ENCODE measurements at places on chromosomes 5 and 9.
A peak's percentile ranks its signal among the peaks of the same experiment; 100 is the strongest.

GRCh38 chr5:128081111-128081851 lies 2.3 kb upstream of the SLC12A2 start:
- DNase-seq, result peak; percentile 25

- peak; percentile 81 for DNase-seq
These were observed 100.4 kb downstream of the DAB2IP start for GRCh38 chr9:121751686-121752445.

DNA sequence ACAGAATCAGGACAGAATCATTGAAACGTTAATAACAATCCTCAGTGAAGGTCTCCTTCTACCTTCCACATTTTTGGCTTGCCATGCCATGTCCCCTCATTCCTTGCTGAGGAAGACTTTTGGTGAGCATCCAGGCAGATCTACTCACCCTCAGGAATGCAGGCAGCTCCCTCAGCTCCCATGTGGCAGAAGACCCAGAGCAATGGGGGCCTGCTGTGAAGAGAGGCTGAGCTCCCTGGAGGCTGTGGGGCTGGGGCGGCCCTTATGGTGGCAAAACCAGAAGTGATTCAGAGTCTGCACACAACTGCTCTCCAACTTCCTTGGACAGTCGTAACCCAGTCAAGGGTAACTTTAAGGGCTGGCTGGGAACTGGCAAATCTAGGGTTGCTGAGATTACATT lies 247.2 kb upstream of the EFNA5 start:
- peak; percentile 63 for DNase-seq

- DNase-seq, result no peak
These were observed 5.0 kb upstream of the C1QTNF3 start for GRCh38 chr5:34047774-34048572.

- DNase-seq, result no peak
These were observed 153.5 kb upstream of the RAI14 start for GRCh38 chr5:34502581-34502980.

DNA sequence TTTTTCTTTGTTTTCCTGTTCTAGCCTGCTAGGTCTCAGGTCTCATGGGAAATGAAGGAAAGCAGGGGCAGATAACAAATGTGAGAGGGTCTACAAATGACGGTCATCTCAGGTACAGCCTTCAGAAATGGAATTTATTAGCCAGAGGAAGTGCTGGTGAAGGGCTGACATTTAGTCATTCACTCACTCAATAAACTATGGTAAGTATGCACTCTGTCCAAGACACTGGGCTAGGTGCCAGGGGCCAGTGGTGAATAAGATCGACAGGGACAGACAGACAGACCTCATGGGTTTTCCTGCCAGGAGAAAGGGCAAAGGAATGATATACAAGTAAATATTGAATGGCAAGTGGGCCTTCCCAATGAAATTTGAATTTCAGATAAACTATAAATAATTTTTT lies 6.3 kb downstream of the PDE6A start:
- peak; percentile 89 for DNase-seq

GRCh38 chr5:86442036-86442745 lies 175.6 kb upstream of the COX7C start:
- DNase-seq, result no peak

- peak; percentile 85 for DNase-seq
These were observed 13.2 kb downstream of the ATOX1 start for GRCh38 chr5:151745071-151745705.

- DNase-seq, result peak; percentile 50
These were observed 6.7 kb upstream of the CDH6 start for GRCh38 chr5:31186672-31187267.

- peak; percentile 75 for DNase-seq
These were observed at the start of gene LPAR1 for GRCh38 chr9:111038331-111039230. TSS of gene LPAR1 (minus strand) at chr9:111038470. CDS start at chr9:110972117, 66,353 bp downstream.

DNA sequence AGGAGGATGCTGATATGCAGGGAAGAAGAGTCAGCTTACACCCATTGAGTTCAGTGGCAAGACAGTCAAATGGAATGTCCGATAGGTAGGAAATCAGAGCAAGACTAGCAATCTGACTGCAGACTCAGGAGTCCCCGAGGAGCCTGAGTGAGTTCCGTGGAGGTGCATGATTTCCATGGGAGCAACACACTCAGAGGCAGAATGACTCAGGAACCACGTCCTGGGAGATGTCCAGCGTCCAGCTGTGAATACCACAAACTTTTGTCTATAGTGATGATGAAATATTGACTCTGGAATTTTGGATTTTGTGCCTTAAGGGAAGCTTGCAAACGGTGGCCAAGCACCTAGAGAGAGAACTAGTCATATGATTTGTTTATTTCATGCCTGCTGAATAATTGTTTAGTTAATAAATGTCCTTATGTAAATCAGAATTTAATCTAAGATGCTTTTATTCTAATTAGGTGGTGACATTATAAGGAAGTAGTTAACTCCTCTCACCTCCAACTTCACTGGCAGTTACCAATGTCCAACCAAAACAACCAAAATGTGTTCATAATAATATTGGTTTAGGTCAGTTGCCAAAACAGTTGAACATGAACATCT lies 100.4 kb downstream of the PDE4D start:
- DNase-seq, result peak; percentile 91

- DNase-seq, result peak; percentile 97
These were observed 65.6 kb downstream of the COL5A1 start for GRCh38 chr9:134707031-134707680.

GRCh38 chr5:172090976-172091547 lies 84.6 kb upstream of the FBXW11 start:
- no peak for DNase-seq

GRCh38 chr5:67620424-67621397 lies 424.1 kb upstream of the CD180 start:
- DNase-seq, result no peak

DNA sequence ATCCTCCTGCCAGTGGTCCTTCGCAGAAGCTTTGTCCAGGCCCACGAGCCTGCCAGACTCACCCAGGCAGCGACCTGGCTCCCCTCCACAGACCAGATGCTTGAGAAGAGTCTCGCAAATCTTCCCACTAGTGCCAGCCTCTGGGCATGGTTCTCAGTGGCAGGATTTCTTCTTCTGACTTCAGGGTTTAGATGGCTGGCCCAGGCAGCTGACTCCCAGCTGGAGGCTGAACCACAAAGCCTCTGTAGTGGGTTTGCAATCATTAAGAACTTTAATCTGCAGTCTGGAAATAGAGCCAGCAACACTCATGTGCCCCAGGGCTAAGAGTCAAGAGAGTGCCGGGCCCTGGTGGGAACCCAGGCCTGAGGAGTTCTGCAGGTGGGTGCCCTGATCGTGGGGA lies 90.6 kb upstream of the ICE1 start:
- peak; percentile 45 for DNase-seq

DNA sequence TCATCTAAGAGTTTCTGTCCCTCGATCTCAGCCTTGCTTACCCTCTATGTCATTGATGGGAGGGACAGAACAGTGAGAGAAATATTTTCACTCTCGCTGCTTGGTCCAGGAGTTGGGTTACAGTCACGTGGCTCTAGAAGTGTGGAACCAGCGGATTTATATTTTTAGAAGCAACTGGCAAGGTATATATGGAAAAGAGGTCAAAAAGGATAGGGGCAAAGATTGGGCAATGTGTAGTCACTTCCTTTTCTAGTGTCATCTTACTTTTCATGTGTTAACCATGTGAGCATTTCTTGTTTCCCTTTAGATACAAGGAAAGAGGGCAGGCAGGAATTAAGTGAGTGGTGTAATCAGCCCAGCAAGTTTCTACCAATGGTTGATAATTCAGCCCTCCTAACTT lies 111.5 kb upstream of the ZNF366 start:
- peak; percentile 59 for DNase-seq

DNA sequence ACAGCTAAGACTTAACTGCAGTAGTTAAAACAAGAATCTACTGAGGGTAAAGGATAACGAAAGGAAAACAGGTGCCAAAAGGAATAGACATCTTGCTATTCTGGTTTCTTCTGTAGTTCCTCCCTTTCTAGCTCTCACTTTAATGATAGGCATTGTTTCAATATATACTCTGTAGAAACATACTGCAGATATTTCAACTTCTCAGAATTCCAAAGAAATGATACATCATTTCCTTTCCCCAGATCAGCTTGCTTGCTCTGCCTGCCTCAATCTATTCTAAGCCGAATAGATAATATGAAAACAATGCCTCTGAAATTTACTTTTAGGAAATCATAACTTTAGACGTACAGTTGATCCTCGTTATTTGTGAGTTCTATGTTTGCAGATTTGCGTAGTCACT lies 46.3 kb downstream of the ACO1 start:
- DNase-seq, result peak; percentile 83

DNA sequence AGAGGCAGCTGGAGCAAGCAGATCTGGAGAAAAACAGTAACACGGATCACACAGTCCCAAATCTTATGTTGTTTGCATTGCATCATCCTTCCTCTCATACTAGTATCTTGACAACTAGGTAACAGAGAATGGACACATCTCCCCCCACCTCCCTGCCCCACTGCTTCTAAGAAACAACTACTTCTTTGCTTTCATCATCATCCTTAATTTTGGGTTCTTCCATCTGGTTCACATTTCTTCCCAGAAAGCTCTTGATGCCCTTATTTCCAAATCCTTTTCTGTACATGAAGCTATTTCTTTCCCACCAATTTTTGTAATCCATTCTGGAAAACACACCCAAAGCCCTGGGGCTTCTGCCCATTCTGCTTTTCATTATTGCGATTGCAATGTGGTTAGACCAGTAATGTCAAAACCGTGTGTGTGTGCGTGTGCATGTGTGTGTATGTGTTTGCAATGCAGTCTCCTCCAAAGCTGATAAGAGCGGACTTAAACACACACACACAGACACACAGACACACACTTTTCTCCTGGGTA lies 254.7 kb upstream of the SLC30A5 start:
- peak; percentile 25 for DNase-seq

DNA sequence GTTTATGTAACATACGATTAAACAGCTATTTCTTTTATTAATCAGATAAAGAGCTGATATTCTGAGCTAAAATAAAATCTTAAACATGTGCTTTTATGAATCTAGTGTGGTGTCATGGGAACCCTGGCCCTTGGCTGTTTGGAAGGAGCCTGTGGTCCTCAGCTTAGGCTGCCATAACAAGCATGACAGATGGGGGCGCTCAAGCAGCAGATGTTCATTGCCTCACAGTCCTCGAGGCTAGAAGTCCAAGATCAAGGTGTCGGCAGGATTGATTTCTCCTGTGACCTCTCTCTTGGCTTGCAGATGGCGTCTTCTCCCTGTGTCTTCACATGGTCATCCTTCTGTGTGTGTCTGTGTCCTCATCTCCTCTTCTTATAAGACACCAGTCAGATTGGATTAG lies 448.2 kb downstream of the GADD45G start:
- no peak for DNase-seq

All from EH (cell line).